Thoracic aorta (tissue), 2 donors: ENCODE measurements at places on chromosomes 6 and 20. TPM values are rescaled to one million over a fixed set of nuclear protein-coding genes. Genes with fewer than 3 reads are reported as not detected.

DNA sequence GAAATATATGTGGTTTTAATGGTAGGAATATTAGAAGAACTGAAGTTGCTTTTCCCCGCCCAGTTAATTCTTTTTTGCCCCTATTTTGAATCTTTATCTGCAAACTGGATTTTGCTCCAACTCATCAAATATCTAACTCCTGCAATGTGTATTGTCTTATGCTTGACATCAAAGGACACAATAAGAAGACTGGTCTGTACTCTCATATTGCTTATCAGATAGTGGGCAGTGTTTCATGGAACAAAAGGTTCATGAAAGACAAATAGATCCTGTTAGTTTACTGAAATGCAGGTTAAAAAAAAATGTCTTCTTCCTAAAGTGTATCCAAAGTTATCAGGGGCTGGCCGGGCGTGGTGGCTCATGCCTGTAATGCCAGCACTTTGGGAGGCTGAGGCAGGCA lies 27.7 kb upstream of the GTF3C6 start:
- no peak for DNase-seq

CNBD2 gene
- total RNA-seq = 2.6 TPM

THBS2 gene
- total RNA-seq = 817 TPM

POU3F2 gene
- not detected for total RNA-seq

GRCh38 chr6:156775717-156776116 lies 1.5 kb upstream of the ARID1B start:
- no peaks in the 10 kb centered on the region for H3K27me3 ChIP-seq
- peak overlapping the region; percentile 84 for H3K4me3 ChIP-seq
- no peaks in the 10 kb centered on the region for H3K36me3 ChIP-seq
- no peak for DNase-seq
- H3K27ac ChIP-seq = peak overlapping the region; percentile 92
- peaks cover 13% of the 10 kb centered on the region for H3K4me1 ChIP-seq

- no peaks in the 10 kb centered on the region for H3K27me3 ChIP-seq
- H3K4me1 ChIP-seq = no peaks in the 10 kb centered on the region
- H3K36me3 ChIP-seq = no peaks in the 10 kb centered on the region
- no peak for DNase-seq
- no peak overlapping the region for H3K4me3 ChIP-seq
Observed at GRCh38 chr20:45111799-45112471, 3.0 kb downstream of the WFDC5 start.

DNA sequence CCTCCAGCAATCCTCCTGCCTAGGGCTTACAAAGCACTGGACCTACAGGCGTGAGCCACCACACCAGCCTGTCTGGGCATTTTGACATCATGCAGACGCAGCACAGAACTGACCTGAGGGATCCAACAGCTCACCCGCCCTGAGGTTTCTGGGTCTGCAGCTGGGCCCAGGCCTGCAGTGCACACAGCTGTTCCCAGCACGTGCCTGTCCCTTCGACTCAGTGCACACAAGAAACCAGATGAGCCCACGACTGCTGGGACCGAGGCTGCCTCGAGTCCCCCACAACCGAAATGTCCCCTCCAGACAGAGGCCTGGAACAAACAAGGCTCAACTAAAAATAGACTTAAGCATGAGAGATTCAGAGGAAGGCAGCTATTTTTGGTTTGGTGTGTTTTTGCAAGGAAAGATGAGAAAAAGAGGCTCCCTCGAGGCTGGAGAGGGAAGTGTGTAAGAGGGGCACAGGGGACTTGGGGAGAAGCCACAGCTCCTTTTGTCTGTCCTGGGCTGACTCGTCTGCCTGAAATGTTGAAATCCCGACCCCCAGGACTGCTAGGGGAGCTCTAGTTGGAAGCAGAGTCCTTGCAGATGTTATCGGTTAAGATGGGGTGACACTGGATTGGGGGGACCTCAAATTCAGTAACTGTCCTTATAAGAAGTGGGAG lies 66.3 kb downstream of the YTHDF1 start:
- H3K36me3 ChIP-seq = no peaks in the 10 kb centered on the region
- H3K27ac ChIP-seq = no peak overlapping the region
- no peaks in the 10 kb centered on the region for H3K4me1 ChIP-seq
- no peak for DNase-seq
- H3K27me3 ChIP-seq = peaks cover 21% of the 10 kb centered on the region

DNA sequence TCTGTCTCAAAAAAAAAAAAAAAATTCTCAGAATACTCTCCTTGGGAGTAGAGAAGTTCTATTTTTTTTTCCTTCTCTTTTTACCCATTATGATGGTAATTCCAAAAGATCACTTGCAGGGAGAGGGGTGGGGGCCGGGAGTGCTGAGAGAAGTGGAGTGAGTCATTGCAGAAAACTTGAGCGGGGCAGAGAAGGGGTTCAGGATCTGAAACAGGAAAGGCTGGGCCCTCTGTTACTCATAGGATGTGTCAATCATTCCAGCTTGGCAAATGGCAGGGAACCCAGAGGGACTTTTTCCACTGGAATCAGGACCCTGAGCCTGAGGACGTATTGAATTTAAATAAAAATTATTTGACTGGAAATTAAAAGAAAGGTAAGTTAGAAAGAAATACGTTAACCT lies 111.4 kb upstream of the ARMC2 start:
- H3K4me1 ChIP-seq = peaks cover 39% of the 10 kb centered on the region
- H3K36me3 ChIP-seq = no peaks in the 10 kb centered on the region
- H3K4me3 ChIP-seq = no peak overlapping the region
- H3K27ac ChIP-seq = peak overlapping the region; percentile 21
